HT-29 (cell line): ENCODE measurements at places on chromosomes 2 and 18. TPM values are rescaled to one million over a fixed set of nuclear protein-coding genes. Genes with fewer than 3 reads are reported as not detected.

DNA sequence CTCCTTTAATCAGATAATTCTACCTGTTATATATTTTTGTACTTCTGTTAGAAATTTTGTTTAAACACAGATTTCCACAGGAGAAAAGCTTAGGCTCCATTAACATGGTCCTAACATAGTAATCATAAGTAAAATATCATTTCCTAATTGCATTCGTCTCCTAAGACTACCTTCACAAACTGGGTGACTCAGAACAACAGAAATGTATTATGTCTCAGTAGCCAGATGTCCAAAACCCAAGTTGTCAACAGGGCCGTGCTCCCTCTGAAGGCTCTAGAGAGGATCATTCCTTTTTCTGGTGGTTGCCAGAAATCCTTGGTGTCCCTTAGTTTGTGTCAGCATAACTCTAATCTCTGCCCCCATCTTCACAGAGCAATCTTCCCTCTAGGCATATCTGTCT is 5.4 kb downstream of the FBXO15 start:
- DNase-seq, result no peak

DNA sequence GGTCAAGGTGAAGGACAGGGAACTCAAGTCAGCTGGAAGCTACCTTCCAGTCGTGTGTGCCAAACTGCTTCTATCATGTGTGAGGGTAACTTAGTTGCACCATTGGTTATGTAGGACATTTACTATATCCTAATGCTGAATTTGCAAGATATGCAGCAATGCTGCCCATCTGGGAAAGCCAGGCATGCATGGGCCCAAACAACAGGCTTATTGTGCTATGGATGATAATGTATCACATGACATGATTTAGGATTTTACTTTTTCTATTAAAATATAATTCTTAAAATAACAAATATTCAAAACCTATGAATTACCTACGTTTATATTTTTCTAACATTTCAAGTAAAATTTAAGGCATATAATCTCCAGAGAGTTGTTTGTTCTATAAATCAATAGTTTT is 35.9 kb downstream of the B4GALT6 start:
- no peak for DNase-seq

The KRTCAP3 gene
- 29.3 and 30.4 TPM in 2 replicates for total RNA-seq

DNA sequence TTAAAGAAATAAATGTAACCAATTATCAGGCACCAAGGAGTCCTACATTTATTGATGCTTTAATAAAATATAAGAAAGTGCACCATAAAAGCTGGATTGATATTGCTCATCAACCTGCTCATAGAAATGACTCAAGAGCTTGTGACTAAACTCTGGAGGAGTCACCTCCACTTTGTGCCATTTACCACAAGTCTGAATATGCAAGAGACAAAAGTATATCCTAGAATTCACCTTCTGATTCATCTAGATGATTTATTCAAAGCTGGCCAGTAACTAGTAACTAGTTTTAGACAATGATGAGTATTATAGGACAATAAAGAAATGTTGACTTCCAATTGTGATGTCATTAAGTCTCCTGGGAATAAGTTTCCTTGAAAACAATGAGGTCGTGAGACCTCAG is 146.0 kb upstream of the SOX11 start:
- no peak for DNase-seq

The HOXD13 gene
- total RNA-seq, result 1.4 and 1.5 TPM in 2 replicates

GRCh38 chr2:85110991-85111560 is 22.1 kb upstream of the TCF7L1 start:
- no peak for DNase-seq

DNA sequence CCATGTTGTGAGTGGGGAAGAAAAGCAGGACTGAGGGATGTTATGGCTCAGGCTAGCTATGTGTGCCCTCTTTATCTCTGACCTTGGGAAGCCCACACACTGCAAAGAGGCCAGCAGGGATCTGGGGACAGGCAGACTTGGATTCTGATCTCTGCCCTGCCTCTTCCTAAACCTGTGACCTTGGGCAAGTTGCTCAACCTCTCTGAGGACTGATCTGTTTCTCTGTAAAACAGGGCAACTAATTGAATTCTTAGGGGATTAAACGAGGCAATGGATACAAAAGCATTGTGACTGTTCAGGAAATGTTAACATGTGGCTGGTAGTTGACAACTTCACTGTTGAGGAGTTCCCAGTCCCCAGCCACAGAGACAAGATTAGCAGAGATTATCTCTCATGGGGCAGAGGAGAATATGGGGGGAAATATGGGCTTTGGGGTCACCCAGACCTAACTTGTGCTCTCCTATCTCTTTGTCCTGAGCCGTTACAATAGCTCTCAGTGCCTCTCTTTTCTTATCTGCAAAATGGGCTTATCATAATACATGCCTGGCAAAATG is 184.7 kb upstream of the GLI2 start:
- DNase-seq, result no peak

The ABCG5 gene
- total RNA-seq, result not detected in 2 replicates
